ENCODE measurements at places on chromosomes 3 and 15.

DNA sequence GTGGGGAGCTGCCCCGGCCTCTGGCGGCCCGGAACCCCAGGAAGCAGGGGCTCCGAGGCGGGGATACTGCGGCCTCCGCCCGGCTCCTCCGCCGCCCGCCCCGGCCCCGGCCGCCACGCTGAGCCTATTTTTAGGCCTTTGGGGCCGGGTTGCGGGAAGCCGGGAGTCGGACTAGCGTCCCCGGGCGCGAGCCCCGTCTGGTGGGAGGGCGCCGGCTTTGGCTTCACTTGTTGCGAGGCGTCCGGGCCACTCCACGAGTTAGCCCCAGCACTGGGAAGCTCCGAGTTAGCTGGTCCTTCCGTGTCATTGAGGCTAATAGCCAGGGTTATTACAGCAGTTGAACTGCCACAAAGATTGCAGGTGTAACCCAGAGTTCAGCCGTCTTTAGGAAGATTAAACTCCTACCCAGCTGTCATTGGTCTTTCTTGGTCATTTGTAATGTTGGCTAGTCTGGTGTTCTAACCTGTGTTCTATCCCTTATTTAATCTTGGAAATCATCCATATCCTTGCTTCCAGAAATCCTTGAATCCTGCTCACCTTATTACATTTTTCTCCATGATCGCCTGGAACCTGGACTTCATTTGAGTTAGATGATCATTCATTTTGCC lies 791 bp downstream of the GYG1 start:
- no peak for DNase-seq

DNA sequence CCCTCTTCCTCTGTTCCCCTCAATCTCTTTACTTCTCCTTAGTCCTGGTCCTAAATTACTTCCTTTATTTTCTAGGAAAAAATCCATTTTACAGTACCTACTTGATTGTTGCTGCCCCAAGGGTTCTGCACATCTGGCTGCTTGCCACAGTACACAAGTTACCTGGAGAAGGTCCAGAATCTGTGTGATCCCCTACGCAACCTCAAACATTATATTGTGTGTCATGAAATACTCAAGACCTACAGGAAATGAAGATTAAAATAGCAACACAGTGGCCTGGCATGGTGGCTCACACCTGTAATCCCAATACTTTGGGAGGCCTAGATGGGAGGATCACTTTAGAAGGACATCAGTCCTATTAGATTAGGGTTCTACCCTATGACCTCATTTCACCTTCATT lies 48.7 kb downstream of the PRKAR2A start:
- DNase-seq = no peak

DNA sequence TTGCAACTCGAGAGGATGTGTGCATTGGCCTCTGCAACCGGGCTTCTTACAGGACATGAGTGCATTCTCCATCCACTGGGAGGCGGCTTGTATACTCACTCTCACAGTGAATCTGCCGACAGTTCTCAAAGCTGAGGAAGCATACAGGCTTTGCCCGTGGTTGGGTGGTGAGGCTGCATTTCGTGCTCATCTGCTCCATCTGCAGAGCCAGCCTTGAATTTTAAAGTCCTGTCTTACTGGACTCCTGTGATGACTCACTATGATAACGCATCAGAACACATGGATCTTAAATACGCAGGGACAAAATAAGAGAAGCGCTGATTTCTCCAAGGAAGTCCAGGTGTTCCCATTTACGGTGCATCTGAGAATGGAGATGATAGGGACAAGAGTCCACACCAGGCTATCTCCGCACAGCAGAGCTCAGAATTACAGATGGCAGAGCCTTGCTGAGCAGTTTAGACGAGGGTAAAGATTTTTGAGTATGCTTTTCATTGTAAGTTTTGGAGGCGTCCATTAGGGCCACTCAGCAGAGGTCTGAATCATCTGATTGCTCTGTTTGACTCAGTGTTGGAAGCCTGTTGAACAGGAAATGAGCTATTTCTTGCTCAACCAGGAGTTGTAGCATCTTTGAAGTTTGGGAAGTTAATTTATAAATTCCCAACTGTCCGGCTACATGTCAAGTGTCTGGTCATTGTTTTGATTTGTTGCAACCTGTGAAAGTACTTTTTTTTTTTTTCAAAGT lies 87.1 kb downstream of the GABRG3 start:
- DNase-seq = no peak

DNA sequence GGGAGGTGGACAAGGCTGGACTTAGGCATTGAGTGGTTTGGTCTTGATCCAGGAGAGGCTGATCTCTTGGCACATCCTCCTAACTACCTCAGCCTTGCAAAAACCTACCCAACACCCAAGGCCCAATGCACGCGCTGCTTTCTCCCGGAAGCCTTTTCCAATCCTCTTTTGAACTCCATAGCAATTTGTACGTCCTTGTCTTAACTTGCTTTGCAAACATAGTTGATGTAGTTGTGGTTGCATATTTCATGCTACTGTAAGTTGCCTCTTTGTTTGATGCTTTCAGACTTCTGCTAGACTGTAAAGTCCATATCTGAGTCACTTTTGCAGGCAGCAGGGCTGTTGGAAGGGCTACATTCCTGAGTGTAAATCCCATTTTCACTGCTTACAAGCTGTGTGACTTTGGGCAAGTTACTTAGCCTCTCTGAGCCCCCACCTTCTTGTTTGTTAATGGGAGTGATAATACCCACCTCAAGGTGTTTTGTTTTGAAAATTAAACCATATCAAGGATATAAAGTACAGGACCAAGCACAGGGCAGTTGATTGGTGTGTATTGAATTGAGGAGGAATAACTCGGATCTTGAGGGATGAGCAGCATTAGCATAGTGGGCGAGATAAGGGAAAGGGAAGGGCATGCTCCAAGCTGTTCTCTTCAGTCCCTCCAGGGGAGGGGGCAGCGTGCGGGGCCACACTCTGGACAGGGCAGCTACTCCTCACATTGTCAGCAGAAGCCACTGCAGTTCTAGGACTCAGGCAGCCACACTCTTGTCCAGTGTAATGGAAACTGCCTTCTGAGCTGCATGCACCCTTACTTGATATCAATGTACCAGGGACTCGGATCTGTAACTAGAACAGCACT lies 28.8 kb downstream of the SIAH2 start:
- no peak for DNase-seq

GRCh38 chr3:179224584-179224983 lies 26.3 kb downstream of the KCNMB3 start:
- no peak for DNase-seq

GRCh38 chr3:128503164-128503651 lies 10.2 kb upstream of the GATA2 start:
- DNase-seq = no peak

- no peak for DNase-seq
Measured at GRCh38 chr15:93479715-93480114, 390.7 kb upstream of the RGMA start.

DNA sequence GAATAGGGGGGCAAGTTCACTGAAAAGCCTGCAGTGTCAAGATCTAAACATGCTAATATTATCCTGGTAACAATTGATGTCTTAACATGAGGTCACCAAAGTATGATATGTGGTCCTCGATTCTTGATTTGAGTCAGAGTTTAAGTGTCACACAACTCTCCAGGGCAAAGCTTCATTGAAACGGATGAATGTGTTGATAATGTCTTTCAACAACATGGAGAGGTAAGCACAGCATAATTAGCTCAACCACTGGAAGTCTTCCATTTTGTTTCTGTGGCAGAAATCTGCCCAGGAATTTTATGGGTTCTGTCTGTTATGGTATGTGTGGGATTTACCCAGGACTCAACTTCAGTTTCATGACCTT lies 591.5 kb downstream of the ZNF385D start:
- DNase-seq = no peak

- DNase-seq = peak; percentile 32
Measured at GRCh38 chr15:63601026-63601703, 4.0 kb downstream of the FBXL22 start.

GRCh38 chr3:62065985-62066693 lies 307.2 kb downstream of the FEZF2 start:
- DNase-seq = no peak

GRCh38 chr15:63090472-63090871 lies 31.2 kb upstream of the LACTB start:
- DNase-seq = no peak

GRCh38 chr3:170753421-170754310 lies 116.3 kb downstream of the RPL22L1 start:
- DNase-seq = no peak

DNA sequence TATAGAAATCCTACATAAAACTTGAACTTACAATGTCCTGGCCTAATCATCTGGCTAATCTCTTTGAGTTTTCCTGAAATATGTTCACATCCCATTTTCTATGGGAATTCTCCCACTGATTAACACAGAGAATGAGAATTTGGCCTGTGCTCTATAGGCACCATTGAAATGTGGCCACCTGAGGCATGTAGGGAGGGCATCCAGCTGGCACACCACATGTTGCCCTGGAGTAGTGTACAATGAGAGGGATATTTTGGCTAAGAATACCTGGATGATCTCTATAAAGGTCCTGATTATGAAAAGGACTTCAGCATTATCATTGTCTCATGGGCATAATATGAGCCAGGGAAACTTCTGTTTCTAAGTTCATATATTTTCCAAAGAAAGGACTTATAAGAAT lies 324.0 kb downstream of the ZBTB20 start:
- DNase-seq = no peak

All from activated CD4-positive, alpha-beta T cell treated with anti-CD3 and anti-CD28 coated beads for 1 hour (primary cell).